ENCODE measurements at places on chromosomes 2 and 18.
A peak's percentile ranks its signal among the peaks of the same experiment; 100 is the strongest.

GRCh38 chr2:200765139-200765951 is 46.4 kb upstream of the BZW1 start:
- no peak for DNase-seq

- DNase-seq, result no peak
Observed at GRCh38 chr2:932320-933115, 18.1 kb upstream of the SNTG2 start.

- DNase-seq, result no peak
Observed at GRCh38 chr2:47315475-47315874, 87.5 kb upstream of the MSH2 start.

GRCh38 chr2:223815884-223816570 is 21.4 kb downstream of the AP1S3 start:
- peak; percentile 10 for DNase-seq

DNA sequence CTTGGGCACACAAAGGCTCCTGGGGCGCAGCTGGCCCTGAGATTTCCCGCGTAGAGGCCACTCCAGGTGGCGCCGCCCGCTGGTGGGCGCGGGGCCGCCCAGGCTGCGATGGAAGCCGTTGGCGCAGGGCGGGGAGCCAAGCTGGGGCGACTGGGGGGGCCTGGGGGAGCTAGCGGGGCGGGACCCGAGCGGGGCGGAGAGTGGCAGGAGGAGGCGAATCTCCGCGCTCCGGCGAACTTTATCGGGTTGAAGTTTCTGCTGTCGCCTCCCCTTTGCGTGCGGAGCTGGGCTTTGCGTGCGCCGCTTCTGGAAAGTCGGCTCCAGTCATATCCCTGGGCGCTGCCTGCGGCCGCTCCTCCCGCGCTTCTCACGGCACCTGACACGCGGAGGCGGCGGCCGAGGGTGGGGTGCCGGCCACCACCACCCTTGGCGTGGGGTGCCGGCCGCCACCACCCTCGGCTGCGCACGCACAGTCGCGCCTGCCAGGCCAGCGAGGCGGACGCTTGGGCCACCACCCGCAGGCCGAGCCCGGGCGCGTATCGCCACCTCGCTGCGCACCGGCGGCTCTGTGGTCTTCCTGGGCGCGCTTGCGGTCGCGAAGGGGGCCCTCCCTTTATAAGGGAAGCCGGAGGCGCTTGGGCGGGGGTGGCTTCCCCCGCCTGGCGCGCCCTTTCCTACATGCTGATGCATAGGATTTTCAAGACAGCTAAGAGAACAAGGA is 919 bp upstream of the CYP1B1 start:
- DNase-seq, result peak; percentile 90

- DNase-seq, result no peak
Observed at GRCh38 chr2:179274749-179275148, 10.1 kb upstream of the SESTD1 start.

GRCh38 chr2:48514348-48515003 is 15.5 kb upstream of the STON1 start:
- no peak for DNase-seq

DNA sequence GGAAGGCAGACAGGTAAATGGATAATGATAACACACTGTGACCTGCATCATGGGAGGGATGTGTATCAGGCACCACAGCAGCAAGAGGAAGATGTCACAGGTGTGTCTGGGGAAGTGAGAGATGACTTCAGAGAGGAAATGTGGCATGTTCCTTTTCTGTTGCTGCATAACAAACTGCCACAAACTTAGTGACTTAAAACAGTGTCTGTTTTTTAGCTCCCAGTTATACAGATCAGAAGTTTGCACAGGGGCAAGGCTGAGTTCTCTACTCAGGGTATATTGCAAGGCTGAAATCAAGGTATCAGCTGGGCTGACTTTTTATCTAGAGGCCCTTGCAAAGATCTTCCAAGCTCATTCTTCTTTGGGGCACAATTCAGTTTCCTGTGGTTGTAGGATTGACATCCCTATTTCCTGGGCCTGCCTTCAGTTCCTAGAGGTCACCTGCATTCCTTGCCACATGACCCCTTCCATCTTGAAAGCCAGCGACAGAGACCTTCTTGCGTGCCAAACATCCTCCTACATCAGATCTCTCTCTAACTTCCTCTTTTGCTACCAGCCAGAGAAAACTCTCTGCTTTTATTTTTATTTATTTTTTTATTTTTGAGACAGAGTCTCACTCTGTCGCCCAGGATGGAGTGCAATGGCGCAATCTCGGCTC is 2.1 kb upstream of the MAP3K2 start:
- no peak for DNase-seq

GRCh38 chr2:237456200-237456843 is 30.7 kb upstream of the MLPH start:
- peak; percentile 60 for DNase-seq

GRCh38 chr2:201172279-201172678 is 10.7 kb upstream of the CASP10 start:
- no peak for DNase-seq

DNA sequence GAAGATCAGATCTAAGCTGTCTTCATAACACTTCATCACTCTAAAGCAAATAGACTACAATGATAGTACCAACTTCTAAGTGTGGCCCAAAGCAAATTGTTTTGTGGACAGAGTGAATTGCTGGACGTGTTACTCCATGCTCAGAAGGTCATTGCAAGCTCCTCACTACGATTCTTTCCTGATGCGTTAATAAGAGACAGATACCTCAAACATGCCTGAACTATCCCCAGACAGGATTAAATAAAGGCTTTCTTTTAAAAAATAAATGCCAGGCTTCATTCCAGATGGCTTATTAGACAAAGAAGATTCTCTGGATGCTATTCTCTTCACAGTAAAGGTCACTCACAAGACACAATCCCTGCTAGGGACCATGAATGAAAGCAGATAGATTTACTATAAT is 621.2 kb downstream of the DCDC2C start:
- no peak for DNase-seq

DNA sequence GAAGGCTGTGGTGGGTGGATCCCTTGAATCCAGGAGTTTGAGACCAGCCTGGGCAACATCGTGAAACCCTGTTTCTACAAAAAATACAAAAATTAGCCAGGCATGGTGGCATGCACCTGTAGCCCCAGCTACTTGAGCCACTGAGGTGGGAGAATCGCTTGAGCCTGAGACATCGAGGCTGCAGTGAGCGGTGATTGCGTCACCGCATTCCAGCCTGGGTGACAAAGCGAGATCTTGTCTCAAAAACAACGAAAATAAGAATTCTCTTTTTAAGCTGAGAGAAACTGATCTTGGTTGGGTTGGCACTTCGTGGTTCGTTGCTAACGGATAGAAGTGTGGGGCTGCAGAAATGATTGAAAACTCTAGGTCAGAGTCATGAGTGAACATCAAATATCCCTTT is 109.3 kb upstream of the CNGA3 start:
- DNase-seq, result no peak

- DNase-seq, result no peak
Observed at GRCh38 chr2:40201425-40201824, 250.5 kb downstream of the SLC8A1 start.

DNA sequence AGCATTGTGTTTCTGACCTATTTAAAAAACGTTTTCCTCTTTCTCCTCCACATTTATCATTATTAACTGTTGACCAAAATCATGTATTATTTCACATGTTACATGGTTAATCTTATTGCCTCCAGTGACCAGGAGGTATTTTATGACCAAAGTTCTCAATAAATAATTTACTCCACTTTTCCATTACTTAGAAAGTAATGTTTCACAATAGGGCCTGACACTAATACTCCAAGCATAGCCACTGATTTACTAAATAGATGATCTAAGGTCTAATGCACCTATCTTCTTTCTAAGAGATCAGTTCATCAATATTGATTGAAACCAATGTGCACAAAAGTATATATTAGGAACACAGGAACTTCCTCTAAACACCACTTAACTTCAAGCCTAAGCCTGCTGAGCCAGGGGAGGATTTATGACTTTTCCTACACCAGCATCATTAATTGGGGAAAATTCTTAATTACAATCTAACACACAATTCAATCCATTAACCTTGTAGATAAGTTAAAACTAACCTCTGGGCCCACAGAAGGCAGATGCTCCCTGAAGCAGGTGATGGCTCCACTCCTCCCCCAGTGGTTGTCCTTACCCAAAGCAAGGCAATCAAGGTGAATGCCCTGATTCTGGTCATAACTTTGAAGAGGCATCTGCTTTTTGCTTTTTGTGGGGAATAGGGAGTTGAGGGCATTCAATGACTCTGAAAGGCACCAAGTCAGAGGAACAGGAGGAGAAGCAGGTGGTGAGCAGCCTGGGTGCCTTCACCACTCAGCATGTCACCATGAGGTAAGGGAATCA is 33.9 kb downstream of the RBMS1 start:
- no peak for DNase-seq

GRCh38 chr2:25885933-25886332 is 7.6 kb upstream of the ASXL2 start:
- no peak for DNase-seq

DNA sequence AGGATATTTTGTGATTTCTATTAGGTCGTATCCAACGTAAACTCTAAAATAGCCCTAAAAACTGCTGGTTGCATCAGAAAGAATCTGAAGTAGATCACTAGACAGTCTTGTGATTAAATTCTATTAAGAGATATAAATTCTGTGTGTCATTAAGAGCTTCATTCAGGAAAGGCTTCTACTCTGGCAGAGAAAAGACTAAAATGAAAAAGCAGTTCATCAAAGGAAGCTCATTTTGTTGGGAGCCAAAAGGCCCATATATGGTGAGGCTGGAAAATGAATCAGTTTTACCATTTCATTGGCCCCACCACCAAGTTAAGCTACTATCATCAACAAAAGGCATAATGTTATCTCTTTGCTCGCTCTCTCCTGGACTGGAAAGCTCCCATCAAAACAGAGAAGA is 261.1 kb downstream of the SATB2 start:
- DNase-seq, result no peak

DNA sequence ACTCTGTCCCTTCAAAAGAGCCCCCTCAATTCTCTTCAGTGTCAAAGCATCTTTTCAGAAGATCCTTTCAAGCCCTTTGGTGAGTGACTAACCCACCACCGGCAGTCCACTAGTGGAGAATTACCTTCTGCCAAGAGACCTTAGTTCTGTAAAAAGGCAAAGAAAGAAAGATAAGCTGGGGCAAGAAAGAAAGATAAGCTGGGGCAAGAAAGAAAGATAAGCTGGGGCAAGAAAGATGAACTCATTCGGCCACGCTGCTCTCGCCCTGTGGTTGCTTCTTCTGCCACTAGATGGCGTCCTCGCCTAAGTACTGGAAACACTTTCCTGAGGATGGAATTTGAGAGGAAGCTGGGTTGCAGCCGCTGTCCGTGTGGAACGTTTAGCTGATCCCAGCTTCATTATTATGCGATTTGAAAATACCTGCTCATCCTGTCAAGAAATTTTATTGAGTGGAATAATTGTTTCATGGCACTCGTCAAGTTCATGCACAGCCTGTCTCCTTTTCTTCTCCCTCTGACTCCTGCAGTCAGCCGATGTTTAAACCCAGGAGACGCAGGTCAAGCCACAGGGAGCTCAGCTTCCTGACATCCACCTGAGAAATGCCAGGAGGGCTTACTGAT is 17.3 kb upstream of the ANXA4 start:
- peak; percentile 67 for DNase-seq

DNA sequence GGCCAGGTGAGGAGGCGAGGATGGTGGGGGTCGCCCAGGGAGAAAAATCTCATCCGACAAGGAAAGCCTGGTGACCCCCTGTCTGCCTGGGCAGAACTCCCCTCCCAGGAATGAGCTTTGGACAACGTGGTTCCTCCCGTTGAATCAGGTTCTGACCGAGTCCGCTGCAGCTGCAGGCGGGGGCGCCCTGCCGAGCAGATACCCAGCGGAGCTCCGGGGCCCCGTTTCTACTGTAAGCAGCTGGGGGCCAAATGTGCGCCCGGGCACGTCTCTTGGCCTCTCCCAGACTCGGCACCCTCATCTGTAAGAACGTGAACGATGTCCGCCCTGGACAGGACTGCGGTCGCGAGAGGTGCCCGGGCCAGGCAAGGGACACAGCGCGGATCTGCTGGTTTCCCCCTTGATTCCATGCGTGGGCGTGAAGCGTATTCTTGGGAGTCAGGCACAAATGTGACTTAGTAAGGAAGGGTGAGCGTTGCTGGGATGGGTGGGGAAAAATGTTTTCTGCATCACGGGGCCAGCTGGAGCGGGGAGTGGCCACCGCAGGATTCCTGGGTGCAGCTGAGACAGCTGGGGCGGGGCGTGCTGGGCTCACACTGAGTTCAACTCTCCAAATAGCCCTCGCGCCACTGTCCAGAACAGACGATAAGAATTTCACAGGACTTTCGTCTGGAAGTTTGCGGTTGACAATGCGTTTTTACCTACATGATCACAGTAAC is 20.2 kb upstream of the TUBB6 start:
- DNase-seq, result peak; percentile 74

- DNase-seq, result no peak
Observed at GRCh38 chr2:109663721-109664120, 49.6 kb downstream of the SOWAHC start.

DNA sequence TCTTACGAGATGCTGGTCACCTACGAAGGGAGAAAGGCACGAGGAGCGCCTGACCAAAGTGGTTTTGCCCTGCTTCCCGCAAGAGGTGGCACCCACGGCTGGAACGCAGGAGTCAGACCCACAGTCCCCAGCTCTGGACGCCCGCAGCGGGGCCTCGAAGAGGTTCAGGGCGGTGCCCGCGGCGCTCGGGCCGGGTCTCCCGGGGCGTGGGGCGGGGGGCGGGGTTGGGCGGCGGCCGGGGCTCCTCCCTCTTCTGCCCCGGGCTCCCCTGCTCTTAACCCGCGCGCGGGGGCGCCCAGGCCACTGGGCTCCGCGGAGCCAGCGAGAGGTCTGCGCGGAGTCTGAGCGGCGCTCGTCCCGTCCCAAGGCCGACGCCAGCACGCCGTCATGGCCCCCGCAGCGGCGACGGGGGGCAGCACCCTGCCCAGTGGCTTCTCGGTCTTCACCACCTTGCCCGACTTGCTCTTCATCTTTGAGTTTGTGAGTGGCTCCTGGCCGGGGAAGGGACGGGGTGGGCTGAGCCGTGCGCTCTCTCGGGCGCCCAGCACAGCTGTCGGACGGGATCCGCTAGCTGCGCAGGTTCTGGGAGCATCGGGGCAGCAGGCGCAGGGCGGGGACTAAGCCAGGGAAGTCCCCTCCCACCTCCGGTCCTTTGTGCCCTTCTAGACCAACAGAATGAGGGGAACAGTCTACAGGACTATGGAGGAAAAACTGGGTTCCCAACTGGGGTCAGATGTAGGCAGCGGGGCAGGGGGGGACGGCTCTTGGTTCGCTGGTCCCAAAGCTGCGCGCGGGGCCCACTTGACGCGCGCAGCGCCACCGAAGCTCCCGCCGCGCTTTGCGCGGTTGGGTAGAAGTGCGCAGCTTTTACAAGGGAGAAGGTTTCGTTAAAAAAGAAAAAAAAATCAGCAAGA is at the start of gene MAL:
Gene MAL, plus strand, starts transcription at position 303 of the 914 bp plus-strand sequence. Its CDS starts 85 bp downstream, at position 388.
- DNase-seq, result peak; percentile 84

DNA sequence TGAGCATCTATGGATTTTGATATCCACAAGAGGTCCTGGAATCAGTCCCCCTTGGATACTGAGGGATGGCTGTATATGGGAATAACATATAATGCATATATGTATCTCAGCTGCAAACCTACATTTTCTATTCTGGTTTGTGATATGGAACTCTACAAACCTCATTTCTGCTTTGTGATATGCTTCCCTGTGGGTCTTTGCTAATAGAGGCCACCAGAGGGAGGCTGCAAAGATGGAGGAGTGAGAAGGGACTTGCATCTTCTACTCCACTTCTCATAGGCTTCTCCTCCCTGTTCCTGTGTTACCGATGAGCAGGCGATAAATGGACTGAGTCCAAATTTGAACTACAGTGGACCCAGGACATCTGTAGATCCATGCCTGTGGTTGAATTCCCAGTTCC is 37.8 kb downstream of the ARID5A start:
- DNase-seq, result no peak
